ENCODE measurements at places on chromosomes 4 and X.

DNA sequence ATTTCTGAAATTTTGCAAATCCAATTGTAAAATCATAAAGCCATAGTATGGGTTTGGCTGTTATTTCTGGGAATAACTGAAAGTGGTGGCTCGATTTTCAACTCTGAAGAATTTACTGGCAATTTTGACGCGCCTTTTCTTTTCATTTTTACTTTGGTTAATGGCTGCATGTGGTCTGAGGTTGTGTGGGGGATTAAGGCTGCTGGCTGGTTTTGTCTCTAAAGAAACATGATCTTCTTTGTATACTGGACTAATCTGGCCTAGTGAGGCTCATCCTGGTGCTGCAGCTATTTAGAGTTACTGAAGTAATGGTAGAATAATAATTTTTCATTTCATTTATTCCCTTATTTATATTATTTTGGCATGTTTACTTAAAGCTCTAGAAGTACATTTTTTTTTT, 164.0 kb downstream of the RNF150 start:
- DNase-seq, result no peak

GRCh38 chr4:102639598-102639997, 121.2 kb downstream of the MANBA start:
- no peak for DNase-seq

GRCh38 chr4:20954541-20954940, 254.3 kb downstream of the PACRGL start:
- DNase-seq, result no peak

- DNase-seq, result no peak
These were observed 224.6 kb downstream of the IL15 start for GRCh38 chr4:141860974-141861373.

DNA sequence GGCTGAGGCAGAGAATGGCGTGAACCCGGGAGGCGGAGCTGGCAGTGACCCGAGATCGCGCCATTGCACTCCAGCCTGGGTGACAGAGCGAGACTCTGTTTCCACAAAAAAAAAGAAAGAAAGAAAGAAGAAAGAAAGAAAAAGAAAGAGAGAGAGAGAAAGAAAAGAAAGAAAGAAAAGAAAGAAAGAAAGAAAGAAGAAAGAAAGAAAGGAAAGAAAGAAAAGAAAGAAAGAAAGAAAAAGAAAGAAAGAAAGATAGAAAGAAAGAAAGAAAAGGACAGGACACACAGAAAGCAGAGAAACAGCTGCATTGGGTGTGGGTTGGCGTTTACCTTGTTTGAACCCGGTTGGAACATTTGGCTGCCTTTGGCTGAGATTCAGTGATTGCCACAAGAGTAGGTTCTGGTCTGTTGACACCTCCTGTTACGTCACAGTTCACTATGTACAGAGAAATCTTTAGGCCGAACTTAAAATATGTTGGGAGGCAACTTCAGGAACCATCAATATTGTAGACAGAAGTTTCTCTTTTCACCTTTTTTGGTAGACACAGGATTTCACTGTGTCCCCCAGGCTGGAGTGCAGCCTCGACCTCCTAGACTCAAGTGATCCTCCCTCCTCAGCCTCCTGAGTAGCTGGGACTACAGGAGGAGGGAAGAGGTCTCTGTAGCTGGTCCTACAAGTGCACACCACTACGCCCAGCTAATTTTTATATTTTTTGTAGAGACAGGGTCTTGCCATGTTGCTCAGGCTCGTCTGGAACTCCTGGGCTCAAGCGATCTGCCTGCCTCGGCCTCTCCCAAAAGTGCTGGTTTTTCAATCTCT, 16.3 kb upstream of the PLCXD1 start:
- no peak for DNase-seq

DNA sequence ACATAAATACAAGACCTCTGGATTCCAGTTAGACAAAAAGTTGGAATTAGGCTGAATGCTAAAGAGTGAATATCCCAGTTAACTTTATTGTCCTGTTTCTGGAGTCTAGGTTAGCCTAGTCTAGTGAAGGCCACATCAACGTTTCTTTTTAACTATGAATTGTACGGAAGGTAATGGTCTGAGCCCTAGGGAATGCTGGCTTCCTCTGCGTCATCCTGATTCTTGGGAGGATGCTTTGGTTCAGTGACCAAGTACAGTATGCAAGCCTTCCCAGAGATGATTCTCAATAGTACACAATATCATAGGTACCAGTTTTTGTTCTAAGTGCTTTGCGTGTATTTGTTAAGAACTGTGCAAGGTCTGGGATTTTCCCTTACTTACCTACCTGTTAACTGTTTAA, 11.8 kb downstream of the DIAPH2 start:
- DNase-seq, result no peak

- DNase-seq, result no peak
These were observed 321.3 kb downstream of the RAB28 start for GRCh38 chr4:13162886-13163285.

GRCh38 chr4:61543976-61544375, 343.9 kb downstream of the ADGRL3 start:
- DNase-seq, result no peak

DNA sequence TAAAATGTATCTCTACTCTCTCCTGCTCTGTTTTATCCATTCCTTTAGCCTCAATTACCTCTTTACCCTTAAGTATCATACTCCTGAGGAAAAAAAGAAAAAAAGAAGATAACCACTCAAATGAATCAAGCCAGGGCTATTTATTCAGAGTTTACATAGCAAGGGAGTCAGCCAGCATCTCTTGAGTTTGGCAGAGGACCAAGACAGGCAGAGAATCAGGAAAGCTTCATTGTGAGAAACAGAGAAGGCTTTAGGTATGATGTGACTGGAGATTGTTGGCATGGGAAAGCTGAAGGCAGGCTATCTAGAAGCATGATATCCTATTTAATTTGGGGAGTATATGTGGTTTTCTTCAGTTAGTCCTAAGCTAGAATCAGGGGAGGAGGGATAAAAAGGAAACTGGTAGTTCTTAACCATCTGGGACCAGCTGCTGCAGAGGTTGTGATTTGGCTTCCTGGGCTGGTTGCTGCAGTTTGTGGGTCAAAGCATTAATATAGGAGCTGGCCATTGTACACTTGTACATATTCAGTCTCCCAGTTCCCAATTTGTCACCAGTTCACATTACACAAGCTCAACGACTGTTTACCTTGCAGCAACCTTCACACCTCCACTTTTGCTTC, 11.2 kb downstream of the APELA start:
- no peak for DNase-seq

GRCh38 chr4:114727461-114727860, 128.9 kb downstream of the UGT8 start:
- no peak for DNase-seq

- no peak for DNase-seq
These were observed 60.8 kb downstream of the COQ2 start for GRCh38 chr4:83223781-83224180.

- DNase-seq, result no peak
These were observed 95.6 kb upstream of the PCDH18 start for GRCh38 chr4:137627739-137628460.

DNA sequence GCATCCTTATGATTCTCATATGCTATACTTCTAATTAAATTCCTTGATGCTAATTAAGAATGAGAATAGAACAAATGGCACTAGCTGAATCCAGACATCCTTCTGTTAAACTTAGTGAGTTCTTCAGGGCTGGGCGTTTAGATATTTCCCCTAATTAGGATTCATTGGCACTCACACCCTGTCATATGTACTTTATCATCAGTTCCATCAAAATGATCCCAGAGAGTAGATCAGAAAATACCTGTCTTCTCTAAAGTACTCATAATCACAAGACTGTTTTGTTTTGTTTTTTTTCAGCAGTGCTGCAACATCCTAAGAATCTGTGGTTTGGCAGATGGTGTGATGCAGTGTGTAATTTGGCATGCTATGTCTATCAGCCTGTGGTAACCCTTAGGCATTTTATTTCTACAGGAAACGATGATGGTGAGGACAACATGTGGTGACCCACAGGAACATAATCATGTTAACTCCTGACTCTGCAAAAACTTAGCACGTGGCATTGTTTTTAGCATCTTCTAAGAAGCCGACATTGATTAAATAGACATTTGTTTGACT, 2528.4 kb downstream of the ARAP2 start:
- DNase-seq, result no peak

GRCh38 chrX:22373094-22373493, 100.4 kb downstream of the CBLL2 start:
- no peak for DNase-seq

DNA sequence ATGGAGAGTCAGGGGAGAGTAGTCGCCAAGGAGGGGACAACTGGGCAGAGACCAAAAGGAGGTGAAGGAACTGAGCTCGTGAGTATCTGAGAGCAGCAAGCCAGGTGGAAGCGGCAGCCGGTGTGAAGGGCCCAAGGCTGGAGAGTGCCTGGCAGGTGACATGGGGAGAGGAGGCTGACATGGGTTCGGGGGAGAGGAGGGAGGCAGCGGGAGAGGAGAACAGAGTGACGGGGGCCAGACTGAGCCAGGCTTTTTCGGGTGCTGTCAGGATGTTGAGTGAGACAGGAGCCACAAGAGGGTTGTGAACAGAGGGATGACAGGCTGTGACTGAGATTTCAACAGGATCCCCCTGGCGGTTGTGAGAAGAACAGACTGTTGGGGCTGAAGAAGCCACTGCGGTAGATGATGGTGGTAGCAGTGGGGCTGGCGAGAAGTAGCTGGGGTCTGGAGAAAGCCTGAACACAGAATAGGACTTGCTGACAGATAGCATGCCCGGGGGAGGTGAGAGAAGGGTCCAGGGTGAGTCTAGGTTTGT, 5.7 kb downstream of the ELK1 start:
- DNase-seq, result no peak
